Cerebellar cortex (tissue), 1 donor: ENCODE measurements at places on chromosomes 4 and X.

DNA sequence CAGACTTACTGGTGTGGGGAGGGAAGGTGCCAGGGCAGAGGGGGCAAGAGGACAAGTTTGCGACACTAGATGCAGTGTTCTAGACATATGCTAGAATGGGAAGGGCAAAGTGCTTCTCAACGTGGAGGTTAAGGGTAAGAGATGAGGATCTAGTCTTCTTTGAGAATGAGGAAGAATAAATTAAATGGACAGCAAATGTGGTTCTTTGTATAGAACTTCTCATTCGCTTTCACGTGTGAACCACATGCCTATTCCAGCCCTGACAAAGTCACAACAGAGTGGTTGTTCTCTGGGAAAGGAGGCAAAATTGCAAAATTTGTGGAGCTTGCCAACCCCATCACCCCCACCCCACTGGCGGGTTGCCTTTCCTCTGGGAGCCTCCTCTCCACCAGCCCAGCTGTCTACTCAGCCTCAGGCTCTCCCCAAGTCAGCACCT, 1.5 kb upstream of the ANXA5 start:
- DNase-seq = no peak

GRCh38 chr4:13359809-13360208, 124.3 kb downstream of the RAB28 start:
- no peak for DNase-seq

DNA sequence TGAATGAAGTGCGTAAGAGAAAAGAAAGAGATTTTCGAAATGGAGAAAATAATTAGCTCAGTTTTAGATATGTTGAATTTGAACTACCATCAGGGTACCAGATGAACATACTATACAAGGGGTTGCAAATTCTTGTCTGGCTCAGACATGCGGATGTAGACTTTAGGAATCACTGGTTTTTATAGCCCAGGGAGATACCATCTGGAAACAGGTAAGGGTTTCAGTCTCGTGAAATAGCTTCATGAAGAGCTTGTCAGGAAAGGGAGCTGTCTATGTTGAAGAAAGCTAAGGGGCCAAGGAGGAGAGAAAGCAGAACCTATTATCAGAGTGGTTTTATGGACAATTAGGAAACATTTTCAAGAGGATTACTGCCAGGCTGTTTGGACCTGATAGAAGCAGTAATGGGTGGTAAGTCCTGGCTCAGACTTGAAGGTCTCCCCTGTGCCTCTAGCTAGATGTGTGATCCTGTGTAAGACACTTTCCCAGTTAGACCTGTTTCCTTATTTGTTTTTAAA, 6.7 kb downstream of the RAB9A start:
- DNase-seq = no peak

GRCh38 chr4:16124232-16124631, 40.4 kb upstream of the PROM1 start:
- DNase-seq = peak; percentile 69

DNA sequence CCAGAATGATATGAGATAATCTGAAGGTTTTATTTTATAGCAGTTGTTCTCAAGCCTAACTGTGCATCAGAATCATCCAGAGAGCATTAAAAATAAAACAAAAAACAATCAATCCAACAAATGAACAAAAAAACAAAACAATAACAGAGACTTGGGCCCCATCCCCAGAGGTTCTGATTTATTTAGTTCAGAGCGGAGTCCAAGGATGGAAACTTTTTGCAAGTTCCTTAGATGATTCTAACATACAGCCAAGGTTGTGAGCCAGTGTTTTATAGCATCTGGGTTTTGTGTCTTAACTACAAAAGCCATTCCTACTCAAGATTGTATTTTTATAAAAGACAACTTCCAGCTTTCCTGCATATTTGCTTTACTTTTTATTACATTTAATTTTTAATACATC, 59.4 kb upstream of the GRPR start:
- no peak for DNase-seq

DNA sequence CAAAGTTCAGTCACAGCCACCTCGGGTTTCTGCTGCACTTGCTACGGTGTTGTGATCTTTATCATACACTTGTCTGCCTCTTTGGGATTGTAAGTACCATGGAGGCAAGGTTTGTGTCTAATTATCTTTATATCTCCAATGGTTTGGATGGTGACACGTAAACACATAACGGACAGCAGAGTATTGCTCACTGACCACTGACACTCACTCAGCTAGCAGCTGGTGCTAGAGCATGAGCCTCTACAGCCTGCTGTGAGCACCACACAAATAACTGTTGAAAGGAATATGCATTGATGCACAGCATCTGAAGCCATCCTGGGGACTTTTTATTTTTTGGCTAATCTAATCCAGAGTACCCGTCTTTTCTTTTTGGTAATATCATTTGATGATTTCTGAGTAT, 156.0 kb downstream of the DCLK2 start:
- DNase-seq = no peak

DNA sequence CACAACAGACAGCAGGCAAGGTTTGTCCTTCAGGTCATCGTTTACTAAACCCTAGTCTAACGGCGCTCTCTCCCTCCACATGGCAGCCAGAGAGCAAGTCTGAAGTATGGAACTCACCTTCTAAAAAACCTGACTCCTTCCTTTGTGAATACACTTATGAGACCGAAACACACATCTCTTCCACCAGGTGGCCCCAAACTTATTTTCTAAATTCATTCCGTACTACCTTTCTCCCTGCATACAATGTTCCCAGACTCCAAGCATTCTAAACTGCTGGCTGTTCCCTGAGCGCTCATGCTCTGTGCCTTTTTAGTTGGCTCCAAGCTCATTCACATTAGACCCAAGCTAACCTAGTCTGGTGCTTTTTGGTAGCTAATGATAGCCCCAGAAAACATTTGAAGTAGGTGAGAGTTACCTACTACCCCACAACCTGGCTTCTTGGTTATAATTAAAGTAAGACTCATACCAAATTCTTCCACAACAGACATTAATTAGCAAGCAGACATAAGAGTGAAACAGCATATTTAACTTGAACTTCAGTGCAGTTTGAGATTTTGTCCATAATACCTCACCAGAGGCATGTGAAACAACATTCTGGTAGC, 67.6 kb upstream of the DCLK2 start:
- DNase-seq = peak; percentile 69

- no peak for DNase-seq
These were observed 46.0 kb upstream of the TMEM184C start for GRCh38 chr4:147571036-147571770.

DNA sequence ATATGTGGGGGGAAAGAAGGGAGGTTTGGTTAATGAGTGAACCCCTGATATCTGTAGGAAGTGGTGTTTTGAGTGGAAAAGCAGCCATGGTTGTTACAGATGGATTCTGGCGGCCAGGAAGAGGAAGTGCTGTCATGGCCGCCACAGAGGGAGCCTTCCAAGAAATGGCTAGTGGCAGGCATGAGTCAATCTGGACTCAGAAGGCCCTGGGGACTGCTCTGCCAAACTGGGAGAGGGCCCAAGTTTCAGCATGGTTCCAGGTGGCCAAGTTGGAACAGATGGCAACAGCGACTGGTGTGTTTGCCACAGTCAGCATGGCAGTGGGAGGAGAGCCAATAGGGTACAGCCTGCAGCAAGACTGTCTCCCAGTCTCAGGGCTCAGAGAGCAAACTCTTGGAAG, 32.5 kb downstream of the ETDB start:
- peak; percentile 90 for DNase-seq

GRCh38 chrX:10728806-10729389, 108.5 kb upstream of the MID1 start:
- DNase-seq = no peak

DNA sequence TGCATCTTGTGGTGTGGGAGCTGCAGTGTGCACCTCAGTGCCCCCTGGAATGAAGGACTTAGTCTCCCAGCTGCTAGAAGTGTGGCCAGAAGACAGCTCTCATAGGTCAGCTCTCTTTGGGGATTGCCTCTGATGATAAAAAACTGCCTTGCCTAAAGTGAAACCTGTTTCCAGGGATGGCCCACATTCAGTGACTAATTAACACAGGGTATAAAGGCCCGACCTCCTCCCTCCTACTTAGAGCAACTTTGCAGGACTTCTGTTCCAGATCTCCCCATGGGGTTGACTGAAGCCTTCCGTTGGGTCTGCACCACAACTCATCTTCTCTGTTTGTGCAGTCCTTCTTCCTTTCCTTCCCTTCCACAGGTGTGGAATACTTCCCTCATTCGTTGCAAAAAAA, 53.2 kb downstream of the SPINK2 start:
- DNase-seq = no peak

DNA sequence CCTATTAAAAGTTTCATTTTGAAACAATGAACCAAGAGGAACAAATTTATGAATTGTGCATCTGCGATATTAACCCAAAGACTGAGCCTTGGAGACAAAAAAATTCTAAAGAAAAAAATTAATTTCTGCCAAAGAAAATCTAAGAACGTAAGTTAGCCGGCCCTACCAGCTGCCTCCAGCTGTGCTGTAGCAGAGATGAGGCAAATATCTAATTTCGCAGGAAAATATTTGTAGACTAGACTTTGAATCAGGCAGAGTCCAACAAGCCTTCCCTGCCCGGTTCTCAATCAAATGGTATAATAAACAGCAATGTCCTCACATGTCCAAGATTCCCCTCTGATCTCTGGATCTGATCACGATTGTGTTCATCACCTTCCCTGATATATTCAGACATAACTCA, 21.2 kb upstream of the SMIM20 start:
- no peak for DNase-seq
